ENCODE measurements at places on chromosomes 1 and 21. TPM values are rescaled to one million over a fixed set of nuclear protein-coding genes. Genes with fewer than 3 reads are reported as not detected.

DNA sequence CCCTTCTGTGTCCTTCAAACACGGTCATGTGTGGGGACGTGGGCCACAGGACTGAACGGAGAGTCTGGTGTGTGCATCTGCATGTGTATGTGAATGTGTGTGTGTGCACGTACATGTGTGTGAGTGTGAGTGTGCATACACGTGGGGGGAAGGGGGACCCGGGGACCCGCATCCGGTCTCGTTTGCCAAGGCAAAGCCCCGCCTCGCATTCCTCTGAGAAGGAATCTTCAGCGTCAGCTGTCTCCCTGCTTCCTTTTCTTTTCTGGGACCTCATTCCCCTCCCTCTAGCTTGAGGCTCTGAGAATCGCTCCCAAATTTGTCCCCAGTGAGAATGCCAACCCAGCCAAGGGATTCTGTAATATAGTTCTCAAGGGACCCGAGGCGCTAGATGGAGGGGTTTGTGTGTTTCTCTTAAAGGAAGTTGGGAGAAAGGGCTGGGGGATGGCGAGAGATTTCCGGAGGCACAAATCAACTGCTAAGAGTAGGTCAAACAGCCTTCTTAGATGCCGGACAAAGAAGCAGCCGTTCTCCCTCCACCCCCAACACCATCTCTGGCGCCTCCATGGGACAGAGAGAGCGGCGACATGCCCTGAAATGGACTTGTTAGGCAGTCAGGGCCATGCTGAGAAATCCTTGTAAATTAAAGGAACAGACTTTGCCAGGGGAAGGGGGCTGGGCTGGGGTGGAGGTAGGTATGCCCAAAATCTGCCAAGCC, 6.6 kb downstream of the IFFO2 start:
- H3K4me1 ChIP-seq: peaks cover 80% of the 10 kb centered on the region
- H3K4me3 ChIP-seq: peak overlapping the region; percentile 92
- no peak for DNase-seq
- H3K36me3 ChIP-seq: peaks cover under 1% of the 10 kb centered on the region
- peak overlapping the region; percentile 100 for H3K27ac ChIP-seq

DNA sequence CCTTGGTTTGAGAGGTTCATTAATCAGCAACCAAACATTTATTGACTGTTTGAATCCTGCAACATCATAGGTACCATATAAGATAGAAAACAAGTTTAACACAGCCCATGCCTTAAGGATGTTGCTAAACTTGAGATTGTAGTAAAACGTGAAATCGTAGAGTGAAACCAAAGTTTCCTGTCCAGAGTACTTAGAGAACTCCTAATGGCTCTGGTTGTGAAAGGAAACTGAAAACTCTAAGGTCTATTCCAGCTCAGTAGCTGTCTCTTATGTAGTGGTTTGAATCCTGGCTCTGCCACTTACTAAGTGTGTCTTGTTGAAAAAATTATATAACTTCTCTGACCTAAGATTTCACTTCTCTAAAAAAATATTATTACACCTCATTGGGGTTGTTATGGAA, 310.9 kb downstream of the NTNG1 start:
- H3K4me3 ChIP-seq: no peak overlapping the region
- no peak overlapping the region for H3K27ac ChIP-seq
- DNase-seq: no peak

- peaks cover 9% of the 10 kb centered on the region for H3K36me3 ChIP-seq
- H3K4me3 ChIP-seq: peak overlapping the region; percentile 99
- DNase-seq: no peak
- peak overlapping the region; percentile 72 for H3K27ac ChIP-seq
- no peaks in the 10 kb centered on the region for H3K27me3 ChIP-seq
- peaks cover 36% of the 10 kb centered on the region for H3K4me1 ChIP-seq
Observed at GRCh38 chr1:11980676-11980972, 380 bp downstream of the MFN2 start.

DNA sequence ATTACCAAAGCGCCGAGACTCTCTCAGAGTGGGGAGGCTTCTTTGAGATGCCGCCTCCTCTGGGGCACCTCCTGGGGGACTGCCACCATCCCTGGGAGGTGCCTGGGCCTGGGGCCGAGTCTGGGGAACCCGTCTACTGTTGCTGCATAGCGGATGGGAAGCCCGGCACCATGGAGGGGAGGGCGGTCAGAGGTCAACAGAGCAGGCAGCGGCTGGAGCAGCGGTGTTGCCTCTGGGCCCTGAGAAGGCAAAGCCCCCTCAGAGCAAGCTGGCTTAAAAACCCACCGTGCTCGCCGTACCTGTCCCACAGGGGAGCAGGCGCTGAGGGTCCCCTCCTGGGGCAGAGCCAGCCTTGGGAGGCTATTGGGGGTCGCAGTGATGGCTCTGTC, 62.0 kb downstream of the ARHGEF16 start:
- no peak overlapping the region for H3K4me3 ChIP-seq
- H3K4me1 ChIP-seq: no peaks in the 10 kb centered on the region

DNA sequence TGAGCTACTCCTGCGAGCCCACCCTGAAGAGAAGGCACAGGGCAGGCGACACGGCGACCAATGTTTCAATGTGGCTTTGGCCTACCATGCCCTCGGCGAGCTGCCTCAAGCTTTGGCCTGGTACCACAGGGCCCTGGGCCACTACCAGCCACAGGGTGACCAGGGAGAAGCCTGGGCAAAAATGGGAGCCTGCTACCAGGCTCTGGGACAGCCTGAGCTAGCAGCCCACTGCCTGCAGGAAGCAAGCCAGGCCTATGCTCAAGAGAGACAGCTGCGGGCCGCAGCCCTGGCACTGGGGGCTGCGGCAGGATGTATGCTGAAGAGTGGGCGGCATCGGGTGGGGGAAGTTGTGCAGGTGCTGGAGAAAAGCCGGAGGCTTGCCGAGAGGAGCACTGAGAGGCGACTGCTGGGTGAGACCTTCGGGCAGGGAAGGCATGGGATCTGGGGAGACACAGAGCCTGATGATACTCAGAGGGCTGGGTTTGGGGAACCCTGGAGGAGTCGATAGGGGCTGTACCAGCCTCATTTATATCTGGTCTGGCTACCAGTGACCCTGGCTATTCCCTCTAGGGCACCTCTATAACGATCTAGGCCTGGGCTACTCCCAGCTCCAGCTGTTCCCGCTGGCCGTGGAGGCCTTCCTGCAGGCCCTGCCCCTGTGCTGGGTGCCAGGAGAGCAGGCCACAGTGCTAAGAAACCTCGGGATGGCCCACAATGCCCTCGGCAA, 2.3 kb downstream of the TTC24 start:
- no peaks in the 10 kb centered on the region for H3K36me3 ChIP-seq
- peak overlapping the region; percentile 16 for H3K4me3 ChIP-seq
- no peaks in the 10 kb centered on the region for H3K27me3 ChIP-seq
- peaks cover 5% of the 10 kb centered on the region for H3K4me1 ChIP-seq

GRCh38 chr1:96524100-96524499, 197.5 kb upstream of the PTBP2 start:
- H3K36me3 ChIP-seq: peaks cover 7% of the 10 kb centered on the region
- H3K4me3 ChIP-seq: no peak overlapping the region

DNA sequence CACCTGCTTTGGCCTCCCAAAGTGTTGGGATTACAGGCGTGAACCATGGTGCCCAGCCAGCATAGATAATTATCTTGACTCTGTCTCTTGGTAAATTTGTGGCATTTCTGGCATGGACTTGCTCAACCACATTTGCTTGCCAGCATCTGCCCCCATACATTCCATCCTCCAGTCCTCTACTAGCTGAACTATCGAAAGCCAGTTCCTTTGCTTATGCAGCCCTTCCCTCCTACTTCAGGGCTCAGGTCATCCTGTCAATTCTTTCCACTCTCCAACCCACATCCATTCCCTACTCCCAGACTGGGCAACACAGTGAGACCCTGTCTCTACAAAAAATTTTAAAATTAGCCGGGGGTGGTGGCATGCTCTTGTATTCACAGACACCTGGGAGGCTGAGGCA, 13.0 kb upstream of the UQCRHL start:
- H3K27me3 ChIP-seq: no peaks in the 10 kb centered on the region
- DNase-seq: no peak
- no peak overlapping the region for H3K4me3 ChIP-seq
- H3K4me1 ChIP-seq: peaks cover 3% of the 10 kb centered on the region

DNA sequence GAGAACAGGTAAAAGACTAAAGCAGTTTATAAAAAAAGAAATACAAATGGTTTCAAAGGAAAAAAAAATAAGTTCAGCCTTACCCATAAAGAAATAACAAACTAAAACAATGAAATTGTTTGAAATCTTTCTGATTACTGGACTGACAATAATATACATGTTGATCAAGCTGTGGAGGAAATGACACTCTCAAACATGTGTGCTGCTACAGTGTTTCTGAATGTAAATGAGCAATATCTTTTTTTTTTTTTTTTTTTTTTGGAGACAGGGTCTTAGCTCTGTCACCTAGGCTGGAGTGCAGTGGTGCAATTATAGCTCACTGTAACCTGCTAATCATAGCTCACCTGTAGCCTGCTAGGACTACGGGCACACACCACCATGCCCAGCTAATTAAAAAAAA, 6.5 kb downstream of the EPS15 start:
- no peaks in the 10 kb centered on the region for H3K36me3 ChIP-seq
- no peaks in the 10 kb centered on the region for H3K27me3 ChIP-seq
- peak overlapping the region; percentile 19 for H3K4me3 ChIP-seq
- H3K4me1 ChIP-seq: peaks cover 76% of the 10 kb centered on the region
- DNase-seq: no peak
- peak overlapping the region; percentile 22 for H3K27ac ChIP-seq

DNA sequence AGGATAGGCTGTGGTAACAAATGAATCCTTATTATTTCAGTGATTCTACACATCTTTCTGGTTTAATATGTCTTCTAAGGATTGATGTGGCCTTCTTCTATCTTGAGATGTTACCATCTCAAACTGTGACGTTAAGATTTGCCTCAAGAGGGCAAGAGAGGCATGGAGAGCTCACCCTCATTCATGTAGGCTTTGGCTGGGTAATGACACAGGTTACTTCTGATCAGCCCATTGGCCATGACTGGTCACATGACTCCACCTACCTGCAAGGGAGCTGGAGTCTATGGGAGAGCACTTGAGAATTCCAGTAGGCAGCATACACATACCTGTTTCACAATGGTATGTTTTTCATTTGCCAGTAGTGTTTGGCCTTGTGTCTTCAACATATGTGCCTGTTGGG, 30.0 kb downstream of the CACHD1 start:
- no peak for DNase-seq
- no peaks in the 10 kb centered on the region for H3K4me1 ChIP-seq
- peaks cover 10% of the 10 kb centered on the region for H3K27me3 ChIP-seq
- no peak overlapping the region for H3K27ac ChIP-seq
- H3K4me3 ChIP-seq: no peak overlapping the region

DNA sequence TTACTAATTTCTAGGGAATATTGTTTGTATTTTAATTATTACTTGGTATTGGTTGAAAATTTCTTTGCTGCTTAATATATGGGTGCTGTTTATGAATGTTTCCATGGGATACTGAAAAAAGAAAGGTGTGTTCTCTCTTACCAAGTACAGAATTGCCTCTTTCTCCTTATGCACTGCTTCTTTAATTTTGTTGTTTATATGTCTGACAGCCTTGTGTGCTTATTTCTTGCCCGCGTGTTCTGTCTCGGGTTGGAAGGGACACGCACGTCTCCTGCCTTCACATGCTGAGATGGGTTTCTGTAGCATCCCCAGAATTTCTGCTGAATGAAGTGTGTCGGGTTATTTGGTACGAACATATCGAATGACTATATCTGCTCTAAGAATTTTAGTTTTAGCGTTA, 51.1 kb downstream of the AGPAT3 start:
- peaks cover 39% of the 10 kb centered on the region for H3K4me1 ChIP-seq
- no peak overlapping the region for H3K27ac ChIP-seq
- no peak for DNase-seq
- peak overlapping the region; percentile 83 for H3K4me3 ChIP-seq

The WNT9A gene
- not detected for total RNA-seq

The MAP7D1 gene
- 196 TPM for total RNA-seq

The TDRD10 gene
- not detected for total RNA-seq

The TTLL7 gene
- total RNA-seq: 21.3 TPM

The CATSPERE gene
- total RNA-seq: 0.64 TPM

The FLG2 gene
- not detected for total RNA-seq

The SLC22A15 gene
- 5.6 TPM for total RNA-seq

The FOXJ3 gene
- 57.9 TPM for total RNA-seq

The HCRTR1 gene
- not detected for total RNA-seq

The NBPF10 gene
- 2.8 TPM for total RNA-seq
